Activated B cell treated with CpG ODN at 0.5 μM for 24 hours (primary cell): ENCODE measurements at places on chromosomes 2 and 18. TPM values are rescaled to one million over a fixed set of nuclear protein-coding genes. Genes with fewer than 3 reads are reported as not detected.

GPR45 gene
- total RNA-seq = not detected in 2 replicates

EDAR gene
- not detected in 2 replicates for total RNA-seq

NDC80 gene
- 1.9 and 2.6 TPM in 2 replicates for total RNA-seq

AMER3 gene
- total RNA-seq = not detected in 2 replicates

AKAIN1 gene
- not detected in 2 replicates for total RNA-seq

LOXHD1 gene
- not detected in 2 replicates for total RNA-seq

COL4A3 gene
- total RNA-seq = 15.5 and 18.3 TPM in 2 replicates

C2orf66 gene
- total RNA-seq = not detected in 2 replicates

KLHL41 gene
- 0.24 and 0.27 TPM in 2 replicates for total RNA-seq

SMAD4 gene
- total RNA-seq = 83.8 and 94.9 TPM in 2 replicates

SPATA3 gene
- not detected in 2 replicates for total RNA-seq

FLACC1 gene
- total RNA-seq = 3.5 and 4.6 TPM in 2 replicates

TM4SF20 gene
- total RNA-seq = not detected in 2 replicates

KDM3A gene
- total RNA-seq = 46.0 and 47.6 TPM in 2 replicates

KCNF1 gene
- total RNA-seq = not detected in 2 replicates
